ENCODE measurements at places on chromosomes 11 and 22.

- H3K4me3 ChIP-seq = no peak overlapping the region
- no peaks in the 10 kb centered on the region for H3K36me3 ChIP-seq
- H3K4me1 ChIP-seq = no peaks in the 10 kb centered on the region
- H3K27me3 ChIP-seq = no peaks in the 10 kb centered on the region
These were observed 101.0 kb downstream of the ME3 start for GRCh38 chr11:86571273-86571948.

GRCh38 chr11:15507592-15507991, 392.9 kb downstream of the INSC start:
- no peak for DNase-seq
- no peak overlapping the region for H3K27ac ChIP-seq
- no peaks in the 10 kb centered on the region for H3K36me3 ChIP-seq
- H3K4me3 ChIP-seq = peak overlapping the region; percentile 15
- no peaks in the 10 kb centered on the region for H3K27me3 ChIP-seq

- peak overlapping the region; percentile 51 for H3K27ac ChIP-seq
- no peaks in the 10 kb centered on the region for H3K27me3 ChIP-seq
- DNase-seq = no peak
These were observed 65.5 kb upstream of the ARHGAP20 start for GRCh38 chr11:110777775-110778174.

- H3K27ac ChIP-seq = no peak overlapping the region
- no peak overlapping the region for H3K4me3 ChIP-seq
- H3K27me3 ChIP-seq = no peaks in the 10 kb centered on the region
- no peak for DNase-seq
These were observed 30.4 kb upstream of the TYR start for GRCh38 chr11:89147229-89147628.

DNA sequence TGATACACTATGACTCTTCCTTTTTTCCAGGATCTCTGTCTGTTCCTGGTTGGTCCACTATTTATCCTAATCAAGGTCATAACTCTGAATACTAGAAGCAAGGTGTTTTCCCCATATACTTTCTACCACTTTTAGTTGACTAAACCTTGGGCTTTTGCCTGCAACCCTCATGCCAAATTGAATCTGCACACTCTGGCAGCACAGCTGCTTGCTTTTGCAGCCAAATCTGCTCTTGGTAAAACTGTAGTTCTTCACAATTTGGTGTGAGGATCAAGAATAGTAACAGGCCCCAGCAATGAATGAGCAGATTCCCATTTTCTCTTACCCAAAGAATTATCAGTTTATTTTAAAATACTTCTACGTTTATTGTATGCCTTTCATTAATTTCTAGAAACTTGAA, 586.5 kb upstream of the CNTN5 start:
- no peaks in the 10 kb centered on the region for H3K27me3 ChIP-seq
- H3K4me3 ChIP-seq = no peak overlapping the region
- no peaks in the 10 kb centered on the region for H3K4me1 ChIP-seq

DNA sequence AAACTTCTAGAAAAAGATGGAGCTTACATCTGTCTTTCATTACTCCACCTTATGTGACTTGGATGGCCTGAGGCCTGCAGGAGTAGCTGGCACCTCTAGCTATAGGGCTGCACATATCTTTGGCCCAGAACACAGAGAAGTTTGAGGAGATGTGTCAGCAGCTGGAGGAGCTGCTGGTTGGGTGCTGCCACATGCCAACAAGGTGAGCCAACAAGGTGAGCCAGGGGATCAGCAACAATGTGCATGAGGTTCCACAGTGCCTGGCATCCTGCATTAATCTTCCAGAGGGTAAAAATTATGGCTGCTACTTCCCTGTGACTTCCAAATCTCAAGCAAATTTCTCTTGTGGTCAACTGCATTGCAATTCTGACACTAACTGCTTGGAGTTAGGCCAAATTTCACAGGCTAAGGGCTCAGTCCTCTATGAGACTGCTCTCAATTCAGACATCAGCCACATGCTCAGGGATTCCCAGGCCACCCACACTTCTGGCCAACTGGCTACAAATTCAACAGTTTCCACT, 16.0 kb downstream of the RBM7 start:
- H3K27ac ChIP-seq = no peak overlapping the region
- no peak for DNase-seq
- H3K36me3 ChIP-seq = peaks cover 11% of the 10 kb centered on the region
- no peak overlapping the region for H3K4me3 ChIP-seq
- no peaks in the 10 kb centered on the region for H3K4me1 ChIP-seq
